Activated CD4-positive, alpha-beta T cell treated with anti-CD3 and anti-CD28 coated beads, Interleukin-2, amount 10 ng/mL, durations not matched to agents 24 days and 14 days (primary cell): ENCODE measurements at places on chromosomes 2 and 18. TPM values are rescaled to one million over a fixed set of nuclear protein-coding genes. Genes with fewer than 3 reads are reported as not detected.
A peak's percentile ranks its signal among the peaks of the same experiment; 100 is the strongest.

DNA sequence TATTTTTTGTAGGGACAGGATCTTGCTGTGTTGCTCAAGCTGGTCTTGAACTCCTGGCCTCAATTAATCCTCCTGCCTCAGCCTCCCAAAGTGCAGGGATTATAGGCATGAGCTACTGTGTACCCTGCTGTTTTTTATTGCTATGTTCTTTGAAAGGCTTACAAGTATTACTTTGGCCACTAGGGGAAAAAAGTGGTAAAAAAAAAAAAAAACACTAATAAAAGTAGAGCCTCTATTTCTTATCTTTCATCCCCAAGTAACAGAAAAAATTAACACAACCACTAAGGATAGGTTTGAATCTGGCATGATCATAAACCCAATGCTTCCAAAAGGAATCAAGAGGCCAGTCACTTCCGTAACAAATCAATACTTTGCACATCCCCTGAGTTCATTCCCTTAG lies 11.6 kb downstream of the NOL10 start:
- DNase-seq: no peak

DNA sequence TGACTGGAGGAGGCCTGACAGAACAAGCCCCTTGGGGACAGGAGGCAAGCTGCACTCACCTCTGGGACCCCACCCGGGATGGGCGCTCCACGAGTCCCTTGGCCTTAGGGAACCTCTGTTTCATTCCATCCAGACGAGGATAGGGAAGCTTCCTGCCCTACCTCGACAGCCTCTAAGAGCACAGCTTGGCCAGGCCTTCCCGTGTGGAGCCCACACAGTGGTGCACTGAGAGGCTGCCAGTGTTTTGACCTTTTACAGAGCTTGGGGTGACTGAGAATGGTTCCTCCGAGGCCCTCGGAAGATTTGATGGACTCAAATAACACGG lies 91.4 kb upstream of the SMAD7 start:
- DNase-seq: no peak

GRCh38 chr2:85584857-85585780 lies 888 bp downstream of the VAMP5 start:
- peak; percentile 76 for DNase-seq

Gene DPP4
- total RNA-seq: 65.4 and 68.0 TPM in 2 replicates
